Cardiac muscle cell (in vitro differentiated cells and primary cell): ENCODE measurements at places on chromosomes 1 and 21. TPM values are rescaled to one million over a fixed set of nuclear protein-coding genes. Genes with fewer than 3 reads are reported as not detected.

DNA sequence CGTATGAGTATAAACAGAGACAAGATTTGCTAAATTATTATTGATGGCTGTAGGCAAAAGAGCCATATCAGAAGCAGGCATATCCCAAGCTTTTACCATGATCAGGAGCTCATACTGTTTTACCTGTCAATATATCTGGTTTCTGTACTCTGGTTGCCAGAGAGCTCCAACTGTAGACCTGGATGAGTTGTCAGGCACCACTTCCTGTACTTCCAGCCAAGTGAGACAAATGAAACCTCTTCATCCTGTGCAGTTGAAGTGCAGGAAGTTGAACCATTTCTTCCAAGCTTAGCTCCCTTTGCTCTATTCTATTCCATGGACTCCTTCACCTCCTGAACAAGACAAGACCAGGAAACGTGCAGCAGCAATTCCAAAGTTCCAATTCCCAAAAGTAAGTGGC is 115.6 kb downstream of the ZNF281 start:
- no peak overlapping the region for H3K27ac ChIP-seq
- no peaks in the 10 kb centered on the region for H3K4me1 ChIP-seq
- no peaks in the 10 kb centered on the region for H3K36me3 ChIP-seq
- no peak overlapping the region for H3K4me3 ChIP-seq
- H3K27me3 ChIP-seq = peaks cover 16% of the 10 kb centered on the region
- no peak for DNase-seq

Gene SV2A
- total RNA-seq = 19.2 and 21.9 TPM in 2 replicates

- no peaks in the 10 kb centered on the region for H3K4me1 ChIP-seq
- no peak overlapping the region for H3K27ac ChIP-seq
- no peak for DNase-seq
- H3K4me3 ChIP-seq = no peak overlapping the region
These were observed 24.9 kb upstream of the TENT5B start for GRCh38 chr1:27037518-27037917.

DNA sequence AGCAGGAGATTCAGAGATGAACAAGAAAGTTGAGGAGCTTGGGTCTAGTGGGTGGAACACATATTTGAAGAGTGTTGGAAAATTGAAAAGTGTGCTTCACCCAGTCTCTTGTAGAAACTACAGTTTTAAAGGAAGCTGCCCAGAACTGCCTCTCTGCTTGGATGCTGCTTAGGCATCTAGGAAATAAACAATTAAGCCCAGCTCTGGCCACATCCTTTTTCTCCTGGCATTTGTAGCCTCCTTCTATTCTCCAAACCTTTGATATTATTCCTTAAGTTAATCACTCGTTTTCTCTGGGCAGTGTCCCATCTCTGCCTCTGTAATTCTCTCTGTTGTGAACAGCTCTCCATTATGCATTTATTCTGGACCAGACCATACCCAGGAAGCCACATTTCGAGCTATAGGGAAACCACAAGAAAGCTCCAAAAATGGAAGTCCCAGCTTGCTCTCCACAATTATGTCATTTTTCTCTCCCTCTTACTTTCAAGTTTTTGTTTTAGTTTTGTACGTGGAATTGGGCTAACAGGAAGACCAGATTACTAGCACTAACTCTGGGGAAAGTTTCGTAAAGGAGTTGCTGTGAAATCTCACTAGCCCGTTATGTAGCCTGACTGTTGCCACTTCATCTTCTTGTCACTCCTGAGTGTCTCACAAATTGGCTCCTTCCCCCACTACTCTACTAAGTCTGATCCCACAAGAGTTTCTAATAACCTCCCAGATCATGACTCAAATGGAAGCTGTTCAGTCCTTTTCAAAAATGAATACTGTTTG is 102.2 kb downstream of the NTMT2 start:
- no peak overlapping the region for H3K4me3 ChIP-seq
- no peaks in the 10 kb centered on the region for H3K27me3 ChIP-seq
- H3K4me1 ChIP-seq = no peaks in the 10 kb centered on the region
- no peaks in the 10 kb centered on the region for H3K36me3 ChIP-seq

Gene MLLT11
- total RNA-seq = 15.1 and 30.1 TPM in 2 replicates
